ENCODE measurements at places on chromosomes 11 and 22.

DNA sequence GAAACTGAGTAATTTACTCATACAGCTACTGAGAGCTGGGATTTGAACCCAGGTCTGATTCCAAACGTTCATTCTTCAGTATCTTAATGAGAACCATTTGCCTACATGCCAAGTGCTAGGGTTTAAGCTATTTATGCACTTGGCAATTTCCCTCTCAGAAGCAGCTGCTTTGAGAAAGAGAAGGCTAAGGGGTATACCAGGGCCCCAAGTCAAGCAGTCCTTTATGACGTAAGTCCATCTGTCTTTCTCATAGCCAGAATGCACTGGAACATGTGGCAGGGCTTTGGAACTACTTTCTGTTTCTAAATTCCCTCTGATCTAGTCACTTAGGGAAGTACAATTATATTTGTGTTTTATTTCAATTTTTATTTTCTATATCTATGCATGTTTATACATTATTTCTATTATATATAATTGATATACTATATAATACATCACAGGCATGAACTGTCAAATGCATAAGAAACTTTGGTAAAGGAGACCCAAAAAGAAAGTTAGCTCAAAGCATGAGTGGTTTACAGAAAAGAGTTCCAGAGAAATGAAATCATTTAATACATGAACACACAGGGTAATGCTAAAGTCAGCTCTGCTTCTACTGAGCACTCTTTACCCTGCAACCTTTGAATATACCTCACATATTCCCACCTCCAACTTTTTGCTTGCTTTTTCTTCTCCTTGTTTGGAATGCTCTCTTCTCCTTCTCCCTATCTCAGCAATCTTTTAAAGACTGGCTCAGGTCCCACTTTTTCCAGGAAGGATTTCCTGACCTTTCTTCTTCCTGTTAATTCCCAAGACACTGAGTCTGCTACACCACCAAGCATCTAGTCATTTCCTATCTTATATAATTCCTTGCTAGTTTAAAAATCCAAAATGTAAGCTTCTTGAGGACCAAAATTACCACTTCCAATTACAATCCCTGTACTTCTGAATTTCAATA is 80.5 kb upstream of the GDPD4 start:
- no peak for DNase-seq

DNA sequence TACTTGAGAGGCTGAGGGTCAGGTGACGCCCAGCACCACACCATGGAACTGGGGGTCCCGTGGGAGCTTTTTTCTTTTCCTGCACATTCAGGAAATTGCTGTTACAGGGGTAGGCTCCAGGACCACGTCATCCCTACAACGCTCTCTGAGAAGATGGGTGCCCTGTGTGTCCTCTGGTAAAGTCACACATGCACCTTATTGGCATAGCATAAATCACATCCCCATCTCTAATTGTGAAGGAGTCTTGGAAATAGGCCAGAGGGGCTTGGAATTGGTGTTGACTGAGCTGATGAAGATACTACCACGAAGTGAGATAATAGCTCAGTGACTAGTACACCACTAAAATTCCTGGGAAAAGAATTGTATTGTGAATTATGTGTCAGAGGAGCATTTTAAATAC is 57.6 kb downstream of the TNRC6B start:
- no peak for DNase-seq

GRCh38 chr11:14273895-14274294 is 85.1 kb downstream of the RRAS2 start:
- no peak for DNase-seq

GRCh38 chr22:17739196-17739975 is 34.9 kb downstream of the BID start:
- DNase-seq: no peak

GRCh38 chr11:74749127-74749964 is 697 bp downstream of the RNF169 start:
- peak; percentile 32 for DNase-seq

GRCh38 chr11:2741377-2742131 is 41.8 kb upstream of the KCNQ1OT1 start:
- DNase-seq: no peak

DNA sequence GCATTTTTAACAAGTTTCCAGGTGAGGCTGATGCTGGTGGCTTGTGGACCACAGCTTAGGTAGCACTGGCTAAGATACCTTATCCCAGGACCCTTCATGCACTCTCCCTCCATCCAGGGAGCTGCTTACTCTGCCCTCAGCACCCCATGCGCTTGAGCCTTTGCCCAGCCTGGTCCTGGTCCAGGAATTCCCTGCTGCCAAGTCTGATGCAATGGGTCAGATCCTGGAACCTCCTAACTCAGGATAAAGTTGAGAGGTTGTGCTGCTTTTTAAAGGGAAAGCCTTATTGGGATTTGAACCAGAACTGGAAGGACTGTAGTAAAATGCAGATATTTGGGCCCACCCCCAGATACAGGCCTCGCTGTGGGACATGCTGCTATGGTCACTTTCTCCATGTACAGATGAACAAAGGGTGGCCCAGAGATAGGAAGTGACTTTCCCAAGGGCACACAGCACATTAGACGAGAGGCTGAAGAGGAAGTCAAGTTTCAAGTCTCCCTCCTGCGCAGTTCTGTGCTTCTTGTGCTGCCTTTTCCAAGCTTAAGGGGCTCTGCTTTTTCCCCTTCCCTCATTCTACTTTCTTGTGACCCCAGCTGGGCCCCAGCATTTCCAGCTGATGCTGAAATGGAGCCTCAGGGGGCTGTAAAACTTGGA is 824 bp upstream of the LGALS12 start:
- no peak for DNase-seq

DNA sequence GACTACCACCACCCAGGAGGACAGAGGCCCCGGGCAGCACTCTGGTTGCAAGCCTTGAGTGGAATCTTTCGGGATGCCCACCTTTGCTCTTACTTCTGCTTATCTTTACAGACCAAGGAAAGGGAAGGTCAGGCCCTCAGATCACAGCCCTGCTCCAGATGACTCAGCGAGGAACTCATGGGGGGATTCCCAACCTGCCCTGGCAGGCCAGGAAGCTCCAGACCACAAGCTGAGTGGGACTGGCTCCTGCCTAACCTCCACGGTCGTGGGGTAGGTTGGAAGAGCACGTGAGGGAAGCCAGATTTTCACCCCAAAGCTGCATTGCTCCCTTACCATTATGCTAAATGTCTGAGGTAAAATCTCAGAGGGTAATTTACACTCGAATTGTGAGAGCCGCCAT is 11.8 kb downstream of the TBC1D10A start:
- DNase-seq: peak; percentile 36

DNA sequence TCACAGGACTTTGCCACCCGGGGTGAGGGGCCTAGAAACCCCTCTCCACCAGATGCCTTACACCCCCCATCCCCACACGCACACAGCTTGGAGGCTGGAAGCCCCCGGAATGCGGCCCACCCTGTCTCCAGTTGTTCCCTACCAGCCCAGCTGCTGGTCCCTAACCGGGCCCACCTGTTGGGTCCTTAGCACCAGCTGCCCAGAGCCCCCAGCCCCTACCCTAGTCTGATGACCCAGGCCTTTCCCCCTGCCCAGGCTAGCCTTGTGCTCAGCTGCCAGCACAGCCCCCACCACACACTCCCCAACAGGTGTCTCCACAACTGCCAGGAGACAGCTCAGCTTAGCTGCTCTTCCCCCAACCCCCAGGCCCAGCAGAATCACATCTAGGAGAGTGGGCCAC is 67.1 kb downstream of the CDKN1C start:
- DNase-seq: no peak

- no peak for DNase-seq
Observed at GRCh38 chr22:34588871-34589545, 476.9 kb upstream of the ISX start.

- no peak for DNase-seq
Observed at GRCh38 chr11:80365076-80365725, 924.4 kb upstream of the TENM4 start.

- DNase-seq: no peak
Observed at GRCh38 chr11:2399488-2400068, 972 bp upstream of the TSSC4 start.

DNA sequence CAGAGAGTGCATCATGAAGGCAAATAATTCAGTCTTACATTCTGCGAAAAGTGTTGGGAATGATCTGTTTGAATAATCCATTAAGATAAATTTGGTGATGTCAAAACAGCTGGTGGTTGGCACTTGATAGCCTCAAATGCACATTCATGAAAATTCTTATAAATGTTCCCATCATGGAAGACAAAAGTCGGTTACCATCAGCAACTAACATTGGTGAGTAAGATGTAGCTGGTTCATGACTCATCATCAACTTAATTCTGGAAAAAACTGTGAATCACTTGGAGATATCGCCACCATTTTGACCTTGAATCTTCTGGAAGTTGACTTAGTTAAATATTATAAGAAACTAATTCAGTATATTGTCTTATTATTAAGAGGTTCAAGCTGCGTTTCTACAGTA is 11.2 kb downstream of the CRYBB1 start:
- DNase-seq: no peak

DNA sequence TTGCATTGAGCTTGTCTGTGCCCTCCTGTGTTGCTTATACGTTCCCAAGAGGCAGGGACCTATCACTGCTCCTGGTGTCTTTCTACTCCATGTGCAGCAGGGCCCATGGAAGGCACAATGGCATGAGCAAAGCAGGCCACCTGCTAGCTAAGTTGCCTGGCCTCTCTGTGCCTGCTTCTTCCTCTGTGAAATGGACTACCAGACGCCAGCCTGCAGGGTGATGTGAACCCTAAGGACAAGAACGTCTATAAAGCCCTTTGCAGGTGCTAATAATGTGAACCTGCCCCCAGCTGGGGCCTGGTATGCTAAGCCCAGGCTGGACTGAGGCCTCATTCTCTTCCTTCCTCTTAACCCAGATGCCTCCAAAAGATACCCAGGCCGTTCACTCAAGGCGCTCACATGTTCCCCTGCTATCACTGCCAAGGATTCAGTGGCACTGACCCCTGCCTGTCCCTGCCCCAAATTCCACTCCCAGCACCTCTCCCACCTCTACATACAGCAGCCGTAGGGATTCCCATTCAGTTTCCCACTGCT is 4.0 kb downstream of the GUCD1 start:
- no peak for DNase-seq

DNA sequence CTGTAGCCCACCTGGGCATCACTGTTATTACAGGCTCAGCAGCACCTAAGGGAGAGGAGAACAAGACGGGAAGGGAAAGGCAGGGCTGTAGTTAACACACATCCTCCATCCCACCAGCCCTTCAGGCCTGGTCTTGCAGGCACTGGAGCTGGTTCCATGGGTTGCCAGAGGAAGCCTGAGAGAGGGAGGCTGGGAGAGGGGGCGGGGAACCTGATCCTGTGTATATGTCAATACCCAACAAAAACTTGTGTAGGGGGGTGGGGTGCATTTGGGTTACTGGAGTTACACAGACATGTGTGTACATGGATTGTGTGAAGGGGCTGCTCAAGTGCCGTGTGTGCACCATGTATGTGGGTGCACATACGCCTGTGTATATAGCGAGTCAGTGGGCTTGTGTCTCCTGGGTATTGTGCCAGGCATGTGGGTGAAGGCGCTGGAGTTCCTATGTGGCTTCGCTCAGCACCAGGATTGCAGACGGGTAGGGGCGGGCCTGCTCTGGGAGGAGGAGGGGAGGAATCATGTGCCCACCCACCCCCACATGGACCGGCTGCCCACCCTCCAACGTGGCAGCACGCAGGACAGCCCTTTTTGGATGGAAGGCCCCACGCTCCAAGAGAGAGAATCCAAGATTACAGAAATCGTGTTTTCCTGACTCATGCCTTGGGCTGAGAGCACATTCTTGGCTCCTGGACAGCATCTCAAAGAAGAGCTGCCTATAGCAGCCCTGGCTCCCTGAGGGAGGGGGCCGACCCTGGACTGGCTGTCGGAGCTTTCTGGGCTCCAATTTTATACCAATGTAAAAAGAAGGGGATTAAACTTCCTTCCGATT is 4.2 kb upstream of the SERPINH1 start:
- DNase-seq: no peak

GRCh38 chr11:62108017-62108750 is 15.6 kb upstream of the INCENP start:
- no peak for DNase-seq

- DNase-seq: no peak
Observed at GRCh38 chr11:110759972-110760381, 47.7 kb upstream of the ARHGAP20 start.

Data from stimulated activated CD8-positive, alpha-beta memory T cell treated with anti-CD3 and anti-CD28 coated beads, Interleukin-2, amount 100 ng/mL, for 48 hours (primary cell).